HT1080 (cell line): ENCODE measurements at places on chromosomes 7 and 10. TPM values are rescaled to one million over a fixed set of nuclear protein-coding genes. Genes with fewer than 3 reads are reported as not detected.

The SEMA4G gene
- total RNA-seq, result 0.53 and 2.9 TPM in 2 replicates

The DTX2 gene
- 24.4 and 39.6 TPM in 2 replicates for total RNA-seq

The STRIP2 gene
- total RNA-seq, result 14.3 and 15.2 TPM in 2 replicates

The ADAM8 gene
- total RNA-seq, result 1.6 and 4.2 TPM in 2 replicates

The TLX1 gene
- not detected in 2 replicates for total RNA-seq

The ADCYAP1R1 gene
- total RNA-seq, result 0.14 and 1.4 TPM in 2 replicates

The GAD2 gene
- total RNA-seq, result not detected in 2 replicates

The NCAPG2 gene
- 31.6 and 35.7 TPM in 2 replicates for total RNA-seq

The COBL gene
- total RNA-seq, result 1.2 TPM in 2 replicates

The PRLHR gene
- not detected in 2 replicates for total RNA-seq

The FGL2 gene
- not detected in 2 replicates for total RNA-seq

The DLX5 gene
- 0.23 and 1.3 TPM in 2 replicates for total RNA-seq

The SLC29A4 gene
- total RNA-seq, result 1.1 and 1.6 TPM in 2 replicates

The BICC1 gene
- total RNA-seq, result 7.9 and 8.7 TPM in 2 replicates

The NUTM2E gene
- total RNA-seq, result not detected in 2 replicates

The SLC4A2 gene
- 121 and 146 TPM in 2 replicates for total RNA-seq

The CYP3A7 gene
- total RNA-seq, result 0.32 and 0.50 TPM in 2 replicates

The EIF5AL1 gene
- 0.94 and 1.0 TPM in 2 replicates for total RNA-seq

The CFAP58 gene
- total RNA-seq, result 0.58 and 1.8 TPM in 2 replicates

The RBM33 gene
- total RNA-seq, result 18.8 and 19.7 TPM in 2 replicates

The C10orf67 gene
- 0.10 and 0.50 TPM in 2 replicates for total RNA-seq

The GPR15LG gene
- not detected in 2 replicates for total RNA-seq

The CDC123 gene
- total RNA-seq, result 356 and 469 TPM in 2 replicates

The CHAT gene
- not detected in 2 replicates for total RNA-seq

The SMKR1 gene
- total RNA-seq, result 0.40 TPM in 2 replicates

The CPA2 gene
- total RNA-seq, result not detected in 2 replicates

The ITPRID1 gene
- total RNA-seq, result not detected in 2 replicates

The MOGAT3 gene
- total RNA-seq, result 0.21 TPM in 1 of 2 replicates, not detected in the other

The OR2A12 gene
- not detected in 2 replicates for total RNA-seq

The GNAI1 gene
- 25.7 and 36.2 TPM in 2 replicates for total RNA-seq

The FAM24A gene
- not detected in 2 replicates for total RNA-seq

The KAZALD1 gene
- total RNA-seq, result 13.4 and 14.0 TPM in 2 replicates

The NEUROD6 gene
- total RNA-seq, result not detected in 2 replicates

The VPS37D gene
- 4.7 and 6.2 TPM in 2 replicates for total RNA-seq

The TRIM73 gene
- 0.10 TPM in 1 of 2 replicates, not detected in the other for total RNA-seq

The UTF1 gene
- not detected in 2 replicates for total RNA-seq

The CYP2C9 gene
- total RNA-seq, result not detected in 2 replicates

The TMEM139 gene
- total RNA-seq, result not detected in 2 replicates

The SLC35G1 gene
- total RNA-seq, result 12.4 and 15.0 TPM in 2 replicates
